Liver (tissue), 10 donors: ENCODE measurements at places on chromosomes 4 and X. TPM values are rescaled to one million over a fixed set of nuclear protein-coding genes. Genes with fewer than 3 reads are reported as not detected.

GRCh38 chrX:19968276-19968675, 22.6 kb downstream of the BCLAF3 start:
- no peaks in the 10 kb centered on the region for H3K36me3 ChIP-seq
- H3K27me3 ChIP-seq, result no peaks in the 10 kb centered on the region
- DNase-seq, result no peak
- no peaks in the 10 kb centered on the region for H3K4me1 ChIP-seq
- no peak overlapping the region for H3K27ac ChIP-seq

Gene FHDC1
- 0.06 TPM for polyA plus RNA-seq

DNA sequence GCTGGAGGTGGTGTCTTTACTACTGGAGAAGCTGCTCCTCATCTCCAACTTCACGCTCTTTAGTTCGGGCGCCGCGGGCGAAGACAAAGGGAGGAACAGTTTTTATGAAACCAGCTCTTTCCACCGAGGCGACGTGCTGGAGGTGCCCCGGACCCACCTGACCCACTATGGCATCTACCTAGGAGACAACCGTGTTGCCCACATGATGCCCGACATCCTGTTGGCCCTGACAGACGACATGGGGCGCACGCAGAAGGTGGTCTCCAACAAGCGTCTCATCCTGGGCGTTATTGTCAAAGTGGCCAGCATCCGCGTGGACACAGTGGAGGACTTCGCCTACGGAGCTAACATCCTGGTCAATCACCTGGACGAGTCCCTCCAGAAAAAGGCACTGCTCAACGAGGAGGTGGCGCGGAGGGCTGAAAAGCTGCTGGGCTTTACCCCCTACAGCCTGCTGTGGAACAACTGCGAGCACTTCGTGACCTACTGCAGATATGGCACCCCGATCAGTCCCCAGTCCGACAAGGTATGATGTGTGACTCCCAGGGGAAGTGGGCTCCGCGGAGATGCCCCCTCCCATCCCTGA, 634 bp downstream of the LRAT start:
- H3K27ac ChIP-seq, result no peak overlapping the region
- H3K4me3 ChIP-seq, result no peak overlapping the region
- H3K4me1 ChIP-seq, result peaks cover 11% of the 10 kb centered on the region
- H3K27me3 ChIP-seq, result no peaks in the 10 kb centered on the region
- DNase-seq, result no peak
- H3K36me3 ChIP-seq, result no peaks in the 10 kb centered on the region

Gene SPATA4
- polyA plus RNA-seq, result not detected

DNA sequence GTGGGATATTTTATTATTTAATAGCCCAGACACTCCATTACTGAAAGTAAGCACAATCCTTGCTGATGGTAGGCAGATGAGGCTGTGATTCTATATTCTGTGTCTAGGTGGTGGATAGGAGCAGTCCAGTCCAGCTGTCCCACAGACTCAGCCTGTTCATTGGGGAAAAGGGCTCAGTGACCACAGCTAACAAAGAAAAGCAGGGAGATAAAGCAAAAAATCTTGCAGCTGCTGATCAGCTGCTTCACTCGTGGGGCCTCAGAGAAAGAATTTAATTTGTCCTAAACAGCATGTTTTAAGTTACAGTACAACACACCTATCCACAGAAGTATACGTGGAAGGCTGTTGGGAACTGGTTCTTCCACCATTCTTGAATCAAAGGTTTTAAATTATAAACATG, 40.7 kb upstream of the ANK2 start:
- DNase-seq, result no peak
- H3K27ac ChIP-seq, result no peak overlapping the region
- H3K4me3 ChIP-seq, result no peak overlapping the region
- H3K4me1 ChIP-seq, result no peaks in the 10 kb centered on the region
- no peaks in the 10 kb centered on the region for H3K36me3 ChIP-seq
- H3K27me3 ChIP-seq, result no peaks in the 10 kb centered on the region

DNA sequence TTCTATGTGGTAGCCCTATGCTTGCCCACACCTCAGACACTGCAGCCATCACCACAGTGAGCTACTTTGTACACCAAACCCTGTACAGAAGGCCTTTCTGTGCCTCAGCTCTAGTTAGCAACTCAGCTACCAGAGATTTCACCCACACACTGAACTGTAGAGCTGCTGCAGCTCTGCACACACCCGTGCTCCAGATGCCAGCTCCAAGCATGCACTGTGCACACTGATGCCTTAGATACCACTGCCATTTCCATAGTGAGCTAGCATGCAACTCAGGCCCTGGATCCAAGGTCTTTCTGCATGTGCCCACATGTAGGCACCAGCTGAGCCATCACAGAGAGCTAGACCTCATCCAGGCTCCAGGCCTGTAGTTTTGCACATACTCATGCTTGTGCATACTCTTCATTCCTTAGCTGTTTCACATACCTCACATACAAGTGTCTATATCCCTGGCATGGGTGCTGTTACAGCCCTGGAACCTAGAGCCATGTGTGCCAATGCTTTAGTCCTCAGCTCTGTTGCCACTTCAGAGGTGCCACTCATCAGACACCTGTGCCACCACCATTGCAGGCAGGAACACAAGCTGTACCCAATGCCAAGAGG, 423.5 kb upstream of the NDST3 start:
- no peak overlapping the region for H3K4me3 ChIP-seq
- DNase-seq, result no peak
- no peak overlapping the region for H3K27ac ChIP-seq
- no peaks in the 10 kb centered on the region for H3K27me3 ChIP-seq
- no peaks in the 10 kb centered on the region for H3K4me1 ChIP-seq

- H3K27me3 ChIP-seq, result no peaks in the 10 kb centered on the region
- no peak overlapping the region for H3K4me3 ChIP-seq
- no peaks in the 10 kb centered on the region for H3K4me1 ChIP-seq
- no peak overlapping the region for H3K27ac ChIP-seq
These were observed 127.4 kb downstream of the FAM53A start for GRCh38 chr4:1556541-1557220.
